ENCODE measurements at places on chromosomes 2 and 18. TPM values are rescaled to one million over a fixed set of nuclear protein-coding genes. Genes with fewer than 3 reads are reported as not detected.

GRCh38 chr2:205769495-205769850, 87.2 kb downstream of the NRP2 start:
- H3K27me3 ChIP-seq, result no peaks in the 10 kb centered on the region
- H3K4me1 ChIP-seq, result peaks cover 2% of the 10 kb centered on the region
- no peak overlapping the region for H3K27ac ChIP-seq
- H3K4me3 ChIP-seq, result no peak overlapping the region
- peaks cover 7% of the 10 kb centered on the region for H3K36me3 ChIP-seq

GRCh38 chr2:237397072-237397471, 16.9 kb downstream of the COL6A3 start:
- no peak for DNase-seq
- H3K27me3 ChIP-seq, result no peaks in the 10 kb centered on the region
- H3K4me1 ChIP-seq, result no peaks in the 10 kb centered on the region
- no peak overlapping the region for H3K27ac ChIP-seq

DNA sequence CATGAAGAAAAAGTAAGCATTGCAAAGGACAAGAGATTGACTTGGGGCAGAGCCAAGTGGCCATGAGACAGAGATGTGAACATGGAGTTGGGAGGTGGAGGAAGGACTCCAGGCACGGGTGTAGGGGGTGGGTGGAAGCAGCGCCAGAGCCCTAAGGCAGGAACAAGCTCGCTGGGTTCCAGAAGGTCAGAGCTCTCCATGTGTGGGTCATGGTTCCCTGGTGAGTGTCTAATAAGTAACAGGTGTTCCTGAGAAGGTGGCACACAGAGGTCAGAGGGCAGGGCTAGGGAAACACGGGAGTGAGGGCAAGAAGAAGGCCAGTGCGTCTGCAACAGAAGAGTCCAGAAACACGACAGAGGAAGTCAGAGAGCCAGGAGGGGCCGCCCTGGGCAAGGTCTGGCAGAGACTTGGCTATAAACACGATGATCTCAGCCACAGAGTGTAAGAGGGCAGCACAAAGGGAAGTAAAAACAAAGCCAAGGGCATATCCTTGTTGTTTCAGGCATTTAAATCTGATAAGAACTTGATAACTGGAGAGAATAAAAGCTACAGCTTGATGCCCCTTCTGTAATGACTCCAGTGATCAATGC, 260.8 kb downstream of the TGIF1 start:
- H3K27me3 ChIP-seq, result no peaks in the 10 kb centered on the region
- no peaks in the 10 kb centered on the region for H3K36me3 ChIP-seq
- H3K27ac ChIP-seq, result no peak overlapping the region

DNA sequence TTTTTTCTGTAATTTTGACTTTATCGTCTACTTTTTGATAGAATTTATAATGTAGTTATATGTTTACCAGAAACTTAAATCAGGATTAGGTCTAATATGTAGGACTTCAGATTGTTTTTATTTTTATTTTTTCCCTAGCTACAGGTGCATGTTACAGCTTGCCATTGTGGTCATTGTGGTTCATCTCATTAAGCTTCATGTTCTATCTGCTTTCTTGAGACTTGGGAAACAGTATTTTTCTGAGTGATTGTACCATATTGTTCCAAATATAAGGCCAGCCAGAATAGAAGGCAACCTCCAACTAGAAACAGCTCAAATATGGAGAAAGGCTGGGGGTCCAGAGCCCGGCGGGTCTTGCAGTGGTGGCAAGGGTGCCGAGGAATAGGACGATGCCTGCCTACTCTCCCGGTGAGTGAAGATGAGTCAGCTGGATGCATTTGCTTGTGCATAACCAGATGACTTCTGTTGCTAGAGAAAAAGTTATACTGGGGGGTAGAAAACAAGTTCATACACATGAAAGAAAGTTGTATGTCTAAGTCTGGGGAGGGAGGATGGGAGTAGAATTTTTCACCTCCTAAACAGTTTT, 188.4 kb downstream of the CCDC85A start:
- H3K36me3 ChIP-seq, result no peaks in the 10 kb centered on the region
- H3K27ac ChIP-seq, result no peak overlapping the region
- no peak overlapping the region for H3K4me3 ChIP-seq
- H3K4me1 ChIP-seq, result no peaks in the 10 kb centered on the region
- DNase-seq, result no peak
- H3K27me3 ChIP-seq, result no peaks in the 10 kb centered on the region

GRCh38 chr2:67210430-67210829, 186.7 kb upstream of the ETAA1 start:
- H3K4me1 ChIP-seq, result no peaks in the 10 kb centered on the region
- H3K36me3 ChIP-seq, result no peaks in the 10 kb centered on the region
- DNase-seq, result no peak
- no peak overlapping the region for H3K4me3 ChIP-seq

DNA sequence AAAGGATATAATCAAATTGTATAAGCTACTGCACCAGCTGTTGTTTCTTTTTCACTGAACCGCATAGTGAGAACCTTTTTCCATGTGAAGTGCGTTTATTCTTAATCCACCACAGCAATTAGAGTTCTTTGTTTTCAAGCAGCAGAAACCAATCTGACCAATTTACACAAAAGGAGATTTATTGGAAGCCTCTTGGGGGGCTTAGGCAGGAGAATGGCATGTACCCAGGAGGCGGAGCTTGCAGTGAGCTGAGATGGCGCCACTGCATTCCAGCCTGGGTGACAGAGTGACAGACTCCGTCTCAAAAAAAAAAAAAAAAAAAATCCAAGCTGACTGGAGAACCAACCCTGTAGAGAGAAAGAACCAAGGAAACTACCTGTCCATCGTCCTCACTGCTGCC, 10.0 kb downstream of the ADNP2 start:
- H3K27ac ChIP-seq, result no peak overlapping the region
- H3K27me3 ChIP-seq, result no peaks in the 10 kb centered on the region
- DNase-seq, result no peak
- H3K4me1 ChIP-seq, result no peaks in the 10 kb centered on the region

The DSG1 gene
- not detected for total RNA-seq

DNA sequence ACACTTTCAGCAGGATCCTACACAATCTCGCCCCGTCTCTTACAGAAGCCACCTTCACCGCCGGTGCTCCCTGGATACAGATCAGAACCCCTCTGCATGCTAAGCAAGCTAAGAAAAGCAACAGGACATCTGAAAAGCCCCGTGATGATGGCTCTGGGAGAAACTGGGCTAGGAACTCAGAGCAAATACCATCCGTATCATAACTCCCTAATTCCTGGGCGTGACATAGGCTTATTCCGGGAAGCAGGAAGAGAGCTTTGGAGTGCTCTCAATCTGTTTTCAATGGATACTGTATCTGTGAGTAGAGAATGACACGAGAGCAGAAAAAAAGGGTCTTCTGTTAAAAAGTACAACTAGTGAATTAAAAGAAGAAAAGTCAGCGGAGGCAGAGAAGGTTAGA, 121.6 kb downstream of the SPP2 start:
- no peak overlapping the region for H3K4me3 ChIP-seq
- no peak overlapping the region for H3K27ac ChIP-seq
- DNase-seq, result no peak
- H3K36me3 ChIP-seq, result no peaks in the 10 kb centered on the region
- H3K4me1 ChIP-seq, result no peaks in the 10 kb centered on the region
- H3K27me3 ChIP-seq, result no peaks in the 10 kb centered on the region

The DHRS9 gene
- 3.1 TPM for total RNA-seq

The RMDN2 gene
- 8.0 TPM for total RNA-seq

DNA sequence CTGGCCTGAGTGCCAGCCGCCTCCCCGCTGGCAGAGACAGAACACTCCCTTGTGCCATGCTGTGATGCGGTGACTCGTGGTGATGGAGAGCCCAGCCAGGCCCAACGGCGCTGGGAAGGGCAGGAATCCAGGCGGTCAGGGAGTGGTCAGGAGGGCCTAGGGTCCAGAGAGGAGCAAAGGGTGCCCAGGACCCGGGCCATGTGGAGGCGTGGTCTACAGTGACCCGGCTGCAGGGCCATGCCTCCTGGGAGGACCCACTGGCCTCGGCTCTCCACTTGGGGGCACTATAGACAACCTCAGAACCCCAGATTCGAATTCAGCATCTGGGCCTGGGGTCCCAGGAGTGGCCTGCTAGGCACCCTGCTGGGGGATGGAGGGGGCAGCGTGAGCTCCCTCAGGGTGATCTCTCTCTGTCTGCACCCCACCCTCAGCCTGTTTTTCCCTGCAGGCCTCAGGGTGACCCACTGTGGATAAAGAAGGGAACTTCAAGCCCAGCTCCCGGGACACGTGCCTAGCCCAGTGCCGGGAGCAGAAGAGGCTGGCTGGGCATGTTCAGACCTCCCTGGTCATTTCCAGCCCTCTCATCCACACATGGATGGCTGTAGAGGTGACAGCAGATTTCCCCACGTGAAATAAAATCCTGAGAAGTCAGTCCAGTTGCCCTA, 13.0 kb downstream of the AMER3 start:
- DNase-seq, result no peak
- no peaks in the 10 kb centered on the region for H3K27me3 ChIP-seq
- H3K4me1 ChIP-seq, result no peaks in the 10 kb centered on the region
- no peak overlapping the region for H3K4me3 ChIP-seq
- H3K36me3 ChIP-seq, result no peaks in the 10 kb centered on the region

- no peak for DNase-seq
- H3K4me1 ChIP-seq, result peaks cover 5% of the 10 kb centered on the region
- no peaks in the 10 kb centered on the region for H3K27me3 ChIP-seq
- H3K27ac ChIP-seq, result no peak overlapping the region
Measured at GRCh38 chr2:55163941-55164390, 68.1 kb downstream of the CLHC1 start.
